ENCODE measurements at places on chromosomes 2 and 18.

DNA sequence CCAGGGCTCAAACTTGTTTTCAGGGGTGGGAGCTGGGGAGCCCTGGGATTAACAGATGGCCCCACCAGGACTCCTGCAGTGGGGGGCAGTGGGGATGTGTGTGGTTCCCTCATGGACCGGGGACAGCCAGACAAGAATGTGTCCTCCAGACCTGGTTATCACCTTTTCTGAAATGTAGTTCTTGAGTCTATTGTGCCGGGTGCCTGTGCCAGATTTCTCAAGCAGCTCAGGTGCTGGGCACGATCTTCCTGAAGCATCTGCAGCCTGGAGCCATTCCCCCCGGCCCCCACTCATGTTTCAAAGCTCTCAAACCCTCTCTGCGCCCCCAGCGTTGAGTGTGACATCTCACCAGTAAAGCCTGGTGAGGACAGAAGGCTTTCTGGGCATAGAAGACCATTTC, 48.4 kb upstream of the HAAO start:
- DNase-seq: no peak

DNA sequence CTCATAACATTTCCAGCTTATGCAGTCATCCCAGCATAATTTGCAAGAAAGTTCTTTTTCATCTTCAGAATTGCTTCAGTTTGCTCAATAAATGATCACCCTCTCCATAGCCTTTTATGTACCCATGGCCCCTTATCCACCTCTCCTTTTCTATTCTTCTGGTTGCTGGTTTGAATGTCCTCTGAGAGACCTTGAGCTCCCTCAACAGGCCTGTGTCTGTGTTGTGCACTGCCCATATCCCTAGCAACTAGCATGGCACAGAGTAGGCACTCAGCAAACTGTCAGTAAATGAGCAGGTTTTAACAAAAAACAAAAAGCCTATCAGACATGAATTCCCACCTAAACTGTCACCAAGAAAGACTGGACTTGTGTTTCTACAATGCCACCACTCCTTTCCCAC, 160.5 kb downstream of the AKAIN1 start:
- DNase-seq: no peak

- no peak for DNase-seq
These were observed 85.4 kb downstream of the ARHGAP28 start for GRCh38 chr18:6814882-6815425.

GRCh38 chr2:66438498-66438833, 3.5 kb downstream of the MEIS1 start:
- DNase-seq: no peak

- no peak for DNase-seq
These were observed 3.1 kb upstream of the ZEB2 start for GRCh38 chr2:144522897-144523595.

- no peak for DNase-seq
These were observed 36.5 kb upstream of the PGAP1 start for GRCh38 chr2:196963043-196963442.

GRCh38 chr18:42025974-42026625, 71.1 kb downstream of the PIK3C3 start:
- DNase-seq: no peak

DNA sequence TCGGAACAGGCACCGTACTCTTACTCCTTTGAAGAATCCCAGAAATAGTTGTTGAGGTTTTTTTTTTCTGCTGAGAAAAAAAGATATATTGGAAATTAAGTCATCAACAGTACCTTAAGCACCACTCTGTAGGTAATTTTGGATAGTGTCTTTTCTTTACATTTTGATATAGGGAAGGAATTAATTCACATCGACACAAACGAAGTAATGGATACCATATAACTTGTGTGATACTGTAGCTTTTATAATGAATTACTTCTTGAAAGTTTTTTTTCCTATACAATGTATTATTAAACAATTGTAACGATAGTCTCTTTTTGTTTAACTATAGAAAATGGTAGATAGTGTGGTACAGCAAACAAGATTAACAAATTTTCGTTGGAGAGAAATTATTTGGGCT, 1.5 kb upstream of the IKZF2 start:
- no peak for DNase-seq

DNA sequence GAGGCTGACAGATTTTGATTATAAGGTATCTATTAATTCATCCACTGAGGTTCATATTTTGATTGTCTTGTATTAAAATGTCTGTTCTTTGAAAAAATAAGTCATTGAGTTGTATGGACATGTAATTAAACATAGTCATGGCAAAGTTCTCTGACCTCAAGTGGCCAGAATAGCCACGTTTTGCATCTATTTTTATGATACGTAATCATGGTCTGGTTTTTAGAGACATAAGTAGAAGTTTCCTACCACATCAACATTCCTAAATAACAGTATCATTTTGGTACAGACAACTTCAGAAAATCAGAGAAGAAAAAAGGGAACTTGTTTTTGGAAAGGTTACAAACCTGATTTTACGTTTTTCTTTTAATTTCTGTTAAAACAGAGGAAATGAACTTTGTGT, 47.6 kb downstream of the COL5A2 start:
- DNase-seq: no peak

DNA sequence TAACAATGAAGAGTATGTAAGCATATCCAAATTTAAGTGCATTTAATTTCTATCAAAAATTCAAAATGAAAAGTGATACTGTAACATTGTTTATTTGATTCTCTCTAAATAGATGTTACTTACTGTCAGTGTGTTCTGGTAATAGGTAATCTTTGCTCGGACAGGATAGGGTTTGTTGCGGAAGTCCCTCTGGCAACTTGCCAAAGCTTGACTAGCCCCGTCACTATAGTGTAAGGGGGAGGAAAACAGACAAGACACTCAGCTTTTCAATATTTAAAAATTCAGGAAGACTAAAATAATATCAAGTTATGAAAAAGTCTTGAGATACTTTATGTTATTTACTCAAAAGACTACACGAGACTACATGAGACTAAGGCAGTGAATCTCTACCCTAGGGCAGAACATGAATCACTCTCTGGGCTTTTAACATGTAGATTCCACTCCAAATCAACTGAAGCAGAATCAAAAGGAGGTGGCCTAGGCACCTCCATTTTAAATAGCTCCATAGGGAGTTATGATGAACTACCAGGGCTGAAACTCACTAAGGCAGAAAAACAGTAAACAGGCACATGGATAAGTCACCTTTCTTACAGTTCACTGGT, 5.9 kb downstream of the LMAN1 start:
- peak; percentile 24 for DNase-seq

- DNase-seq: no peak
These were observed 4.1 kb downstream of the RAPGEF4 start for GRCh38 chr2:172739661-172740266.

GRCh38 chr2:72139471-72139873, 8.2 kb downstream of the CYP26B1 start:
- DNase-seq: no peak

- DNase-seq: no peak
These were observed 118.8 kb downstream of the SCN9A start for GRCh38 chr2:166256896-166257295.

- DNase-seq: no peak
These were observed 208.9 kb downstream of the ZEB2 start for GRCh38 chr2:144310889-144311608.

DNA sequence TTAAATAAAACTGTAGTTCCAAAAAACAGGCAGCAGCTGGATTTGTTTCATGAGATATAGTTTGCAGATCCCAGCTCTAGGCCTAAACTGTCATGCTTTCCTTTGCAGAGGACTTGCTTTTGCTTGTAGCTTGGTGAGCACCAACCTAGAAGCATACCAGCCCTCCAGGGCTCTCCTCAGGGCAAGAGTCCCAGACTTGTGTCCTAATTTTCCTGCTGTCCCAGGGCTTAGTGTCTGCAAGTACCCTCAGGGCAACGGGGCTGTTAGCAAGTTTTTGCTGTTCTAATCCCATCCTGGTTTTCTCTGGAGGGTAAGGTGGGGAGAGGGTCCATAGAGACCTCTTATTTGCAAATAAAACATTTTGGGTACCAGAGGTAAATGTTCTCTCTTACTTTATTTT, 59.5 kb downstream of the TMEM17 start:
- DNase-seq: no peak

Data from NCI-H2081 (cell line).